ENCODE measurements at places on chromosomes 12 and 14. TPM values are rescaled to one million over a fixed set of nuclear protein-coding genes. Genes with fewer than 3 reads are reported as not detected.

Gene THTPA
- total RNA-seq: 16.9 TPM

Gene ZC3H14
- 66.2 TPM for total RNA-seq

Gene GLT1D1
- total RNA-seq: 0.09 TPM

Gene PDZRN4
- total RNA-seq: 1.4 TPM

Gene OR6C6
- not detected for total RNA-seq

Gene FERMT2
- 162 TPM for total RNA-seq

Gene SLC8A3
- 0.79 TPM for total RNA-seq

Gene VIPAS39
- total RNA-seq: 17.3 TPM

Gene ADCY6
- total RNA-seq: 57.1 TPM

Gene GCN1
- total RNA-seq: 52.5 TPM

Gene ANKLE2
- total RNA-seq: 70.5 TPM

Gene AQP6
- total RNA-seq: 0.56 TPM

Gene GPRC5A
- total RNA-seq: 164 TPM

DNA sequence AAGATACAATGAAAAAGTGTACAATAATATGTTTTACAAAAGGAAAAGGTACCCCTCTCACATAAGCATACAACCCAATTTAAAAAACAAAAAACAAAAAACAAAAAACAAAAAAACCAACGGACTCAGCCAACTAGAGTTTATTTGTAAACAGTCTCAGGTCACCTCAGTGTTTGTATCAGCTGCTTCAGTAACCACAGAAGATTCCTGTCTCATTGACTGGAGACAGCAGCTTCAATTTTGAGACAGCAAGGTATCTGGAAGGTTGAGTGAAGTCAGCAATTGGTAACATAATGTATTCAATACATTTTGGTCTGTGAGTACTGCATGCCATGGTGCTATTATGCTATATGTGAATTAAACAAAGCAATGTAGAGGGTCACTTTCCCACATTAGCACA lies 201.7 kb downstream of the AKAP6 start:
- no peak for DNase-seq

GRCh38 chr12:94603434-94604365 lies 46.7 kb downstream of the TMCC3 start:
- peak; percentile 38 for DNase-seq

GRCh38 chr12:27673101-27673718 lies 23.0 kb upstream of the REP15 start:
- no peak for DNase-seq

DNA sequence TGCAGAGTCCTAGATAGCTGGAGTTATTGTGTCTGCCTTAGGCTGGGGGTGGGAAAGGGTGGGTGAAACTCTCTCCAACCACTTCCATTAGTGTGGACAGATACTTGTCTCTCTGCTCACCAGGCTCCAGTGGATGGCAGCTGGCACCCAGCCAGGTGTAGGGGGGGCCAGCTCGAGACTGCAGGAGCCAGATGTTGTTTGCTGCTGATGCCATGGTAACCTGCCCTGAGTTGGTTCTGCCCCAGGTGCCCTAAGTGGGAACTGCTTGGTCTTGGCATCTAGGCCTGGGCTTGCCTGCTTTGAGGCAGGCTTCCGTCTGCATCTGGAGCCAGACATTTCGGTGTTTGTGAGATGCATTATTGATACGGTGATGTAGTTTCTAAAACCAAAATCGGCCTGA lies 82.2 kb downstream of the ADCK1 start:
- no peak for DNase-seq

DNA sequence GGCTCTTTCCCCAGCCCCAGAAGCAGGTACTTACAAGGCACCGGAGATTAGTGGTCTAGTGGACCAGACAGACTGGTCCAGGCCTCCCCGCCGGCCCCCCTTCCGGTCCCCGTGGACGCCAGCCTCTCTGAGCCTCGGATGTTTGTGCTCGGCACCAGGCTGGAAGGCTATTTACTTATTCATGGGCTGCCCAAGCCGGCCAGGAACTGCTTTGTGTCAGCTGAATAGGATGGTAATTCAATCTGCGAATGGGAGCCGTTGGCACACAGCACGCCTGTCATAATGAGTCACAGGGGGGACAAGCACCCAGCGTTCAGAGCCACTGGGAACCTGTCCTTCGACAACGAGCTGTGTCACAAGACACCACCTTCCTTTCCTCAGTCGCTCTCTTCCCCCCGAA lies 82.3 kb downstream of the RIMBP2 start:
- DNase-seq: no peak

GRCh38 chr14:69149461-69150244 lies 3.3 kb downstream of the DCAF5 start:
- DNase-seq: no peak

DNA sequence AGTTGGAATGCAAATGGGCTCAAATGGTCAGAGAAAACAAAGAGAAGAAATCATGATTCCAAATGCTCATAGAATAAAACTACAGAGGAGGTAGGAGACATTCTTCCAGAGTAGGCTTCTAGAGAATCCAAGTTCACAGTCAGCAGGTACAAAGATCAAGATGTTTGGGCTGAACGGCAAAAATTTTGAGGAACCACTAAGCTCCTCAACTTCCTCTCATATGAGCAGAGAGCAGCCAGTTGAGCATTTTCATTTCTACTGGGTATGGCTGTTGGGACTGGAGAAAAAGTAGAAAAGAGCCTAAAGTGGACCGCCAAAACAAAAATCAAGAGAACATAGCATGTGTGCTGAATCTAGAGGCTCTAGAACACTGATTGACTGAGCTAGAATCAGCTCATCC lies 73.8 kb upstream of the ARID2 start:
- DNase-seq: no peak

DNA sequence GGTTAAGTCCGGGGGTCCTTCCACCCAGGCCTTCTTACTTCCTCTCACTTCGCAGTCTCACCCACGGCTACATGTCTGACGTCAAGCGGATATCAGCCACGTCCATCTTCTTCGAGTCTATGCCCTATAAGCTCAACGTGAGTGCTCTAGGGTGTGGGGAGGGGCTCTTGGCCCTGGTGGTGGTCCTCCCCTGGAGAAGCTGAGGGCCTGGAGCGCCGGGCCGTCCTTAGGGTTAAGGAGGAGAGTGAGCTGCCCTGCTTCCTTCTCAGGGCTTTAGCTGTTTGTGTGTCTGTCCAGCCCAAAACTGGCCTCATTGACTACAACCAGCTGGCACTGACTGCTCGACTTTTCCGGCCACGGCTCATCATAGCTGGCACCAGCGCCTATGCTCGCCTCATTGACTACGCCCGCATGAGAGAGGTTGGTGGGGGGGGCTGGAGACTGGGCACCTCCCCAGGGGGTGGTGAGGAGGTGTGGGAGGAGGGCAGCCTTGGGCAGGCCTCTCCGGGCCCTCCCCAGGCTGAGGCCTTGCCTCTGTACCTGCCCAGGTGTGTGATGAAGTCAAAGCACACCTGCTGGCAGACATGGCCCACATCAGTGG lies 2.7 kb downstream of the SHMT2 start:
- DNase-seq: no peak

GRCh38 chr12:72275526-72275925 lies 3.4 kb downstream of the TRHDE start:
- no peak for DNase-seq

DNA sequence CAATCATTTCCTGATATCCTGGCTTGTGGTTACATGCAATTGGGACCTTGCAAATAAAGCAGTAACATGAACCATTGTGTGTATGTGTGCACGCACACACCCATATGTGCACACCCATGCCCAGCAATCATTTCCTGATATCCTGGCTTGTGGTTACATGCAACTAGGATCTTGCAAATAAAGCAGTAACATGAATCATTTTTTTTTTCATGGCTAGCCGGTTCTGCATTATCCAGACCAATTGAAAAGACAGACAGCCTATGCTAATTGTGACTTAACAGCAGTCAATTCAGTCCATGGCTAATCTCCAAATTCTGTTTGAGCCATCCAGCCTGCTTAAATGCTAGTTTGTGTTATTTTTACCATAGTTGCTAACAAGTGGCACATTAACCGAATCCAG lies 134.3 kb downstream of the TTC7B start:
- DNase-seq: no peak

DNA sequence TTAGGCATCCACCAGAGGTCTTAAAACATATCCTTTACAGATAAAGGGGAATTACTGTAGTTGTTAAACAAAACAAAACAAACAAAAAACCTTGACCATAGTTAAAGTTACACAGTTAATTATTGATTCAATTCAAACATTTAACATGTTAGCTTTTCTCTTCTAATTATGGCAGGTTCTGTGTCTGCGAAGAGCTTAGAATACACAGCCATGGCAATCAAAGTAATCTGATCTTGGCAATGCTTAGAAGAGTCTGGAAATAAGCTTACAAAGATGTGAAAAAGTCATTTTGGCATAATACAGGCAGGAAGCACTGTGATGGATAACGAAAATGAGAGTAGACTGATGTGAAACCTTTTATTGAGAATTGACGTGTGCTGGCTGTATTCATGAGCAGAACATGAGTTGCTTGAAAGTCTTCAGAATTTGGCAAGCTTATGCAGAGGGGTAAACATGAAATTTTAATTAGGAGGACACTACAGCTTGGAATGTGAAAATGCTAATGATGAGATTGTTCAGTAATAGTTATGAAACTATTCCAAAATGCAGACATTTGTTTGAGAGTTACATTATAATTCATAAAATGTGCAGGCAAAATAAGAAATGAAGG lies 629.6 kb downstream of the FSCB start:
- DNase-seq: no peak

DNA sequence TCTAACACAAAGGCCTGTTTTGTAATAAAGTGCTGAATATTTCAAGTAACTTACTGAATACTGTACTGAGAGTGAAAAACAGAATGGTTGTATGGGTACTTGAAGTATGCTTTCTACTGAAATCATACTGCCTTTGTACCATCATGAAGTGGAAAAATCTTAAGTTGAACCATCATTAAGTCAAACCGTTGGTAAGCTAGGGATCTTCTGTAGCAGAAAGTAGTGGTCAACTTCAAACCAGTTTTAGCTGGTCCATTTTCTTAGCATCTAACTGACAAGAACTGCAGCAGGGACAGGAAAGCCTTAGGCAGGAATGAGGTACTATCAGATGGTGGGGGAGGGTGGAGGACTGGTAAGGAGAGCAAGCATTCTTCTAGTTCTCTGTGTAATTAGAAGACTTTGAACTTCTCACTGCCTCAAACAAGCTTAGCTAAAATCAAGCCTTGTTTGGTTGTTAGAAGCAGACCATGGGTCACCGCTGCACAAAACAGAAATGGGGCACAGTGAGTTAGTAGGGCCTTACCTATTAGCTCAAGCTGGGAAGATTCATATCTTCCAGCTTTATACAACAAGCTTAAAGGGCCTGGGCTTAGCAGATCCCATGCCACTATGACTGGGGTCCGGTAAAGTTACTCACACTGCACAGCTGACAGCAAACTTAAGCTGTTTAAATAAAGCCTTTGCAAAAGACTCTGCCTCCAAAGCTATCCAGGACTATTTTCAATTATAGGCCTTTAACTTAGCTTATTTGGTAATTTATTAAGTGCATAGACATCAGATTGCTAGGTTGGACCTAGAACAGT lies 73.8 kb downstream of the ACADS start:
- no peak for DNase-seq

GRCh38 chr14:72315714-72316113 lies 383.5 kb downstream of the RGS6 start:
- no peak for DNase-seq

GRCh38 chr14:54698966-54699530 lies 132.1 kb downstream of the SAMD4A start:
- no peak for DNase-seq

DNA sequence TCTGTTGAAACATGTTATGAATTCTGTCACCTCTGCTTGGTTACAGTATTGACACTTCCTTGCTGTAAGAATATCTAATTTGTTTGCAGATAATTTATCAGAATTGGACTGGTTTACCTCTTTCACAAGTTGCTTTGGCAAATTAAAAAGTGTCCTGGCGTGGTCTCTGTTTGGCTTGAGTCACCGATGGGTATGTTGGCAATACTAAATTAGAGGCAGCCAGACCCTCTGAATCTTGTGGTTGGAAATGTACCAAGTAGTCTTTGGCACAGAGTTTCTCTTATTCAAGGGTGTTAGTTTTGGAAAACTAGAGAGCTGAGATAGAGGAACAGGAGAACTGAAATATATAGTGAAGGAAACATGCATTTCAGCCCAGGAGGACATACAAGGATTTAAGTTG lies 521.1 kb upstream of the MGAT4C start:
- DNase-seq: no peak

GRCh38 chr14:68792979-68793733 lies at the start of gene ZFP36L1:
TSS of gene ZFP36L1 (minus strand) at chr14:68793067. CDS start at chr14:68792938, 129 bp downstream.
- peak; percentile 89 for DNase-seq

GRCh38 chr12:42332301-42333285 lies 6.6 kb downstream of the PPHLN1 start:
- DNase-seq: no peak

DNA sequence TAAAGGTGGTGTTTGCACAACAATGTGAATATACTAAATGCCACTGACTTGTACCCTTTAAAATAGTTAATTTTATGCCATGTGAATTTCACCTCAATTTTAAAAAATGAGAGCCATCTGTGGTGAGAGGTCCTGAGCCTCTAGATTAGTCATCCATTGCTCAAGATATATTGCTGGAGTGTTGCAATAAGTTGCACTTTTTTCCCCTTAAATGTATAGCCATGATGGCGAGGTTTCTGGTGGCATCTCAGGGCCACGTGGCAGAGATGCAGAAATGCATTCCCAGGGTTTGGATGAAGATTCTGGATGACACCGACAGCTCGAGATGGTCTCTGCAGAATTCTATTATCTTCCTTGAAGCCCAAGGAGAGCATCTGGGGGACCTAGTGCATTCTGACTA lies 153.7 kb downstream of the AACS start:
- DNase-seq: no peak

GRCh38 chr12:123591702-123592481 lies 7.5 kb downstream of the TMED2 start:
- DNase-seq: no peak

GRCh38 chr14:67441256-67441655 lies 29.3 kb upstream of the PLEK2 start:
- DNase-seq: no peak

- no peak for DNase-seq
These were observed 185.3 kb upstream of the BCL2L14 start for GRCh38 chr12:11885261-11886038.

- DNase-seq: no peak
These were observed 103.6 kb downstream of the SSPN start for GRCh38 chr12:26298785-26299621.

GRCh38 chr12:87922736-87923135 lies 106.5 kb downstream of the C12orf50 start:
- no peak for DNase-seq

DNA sequence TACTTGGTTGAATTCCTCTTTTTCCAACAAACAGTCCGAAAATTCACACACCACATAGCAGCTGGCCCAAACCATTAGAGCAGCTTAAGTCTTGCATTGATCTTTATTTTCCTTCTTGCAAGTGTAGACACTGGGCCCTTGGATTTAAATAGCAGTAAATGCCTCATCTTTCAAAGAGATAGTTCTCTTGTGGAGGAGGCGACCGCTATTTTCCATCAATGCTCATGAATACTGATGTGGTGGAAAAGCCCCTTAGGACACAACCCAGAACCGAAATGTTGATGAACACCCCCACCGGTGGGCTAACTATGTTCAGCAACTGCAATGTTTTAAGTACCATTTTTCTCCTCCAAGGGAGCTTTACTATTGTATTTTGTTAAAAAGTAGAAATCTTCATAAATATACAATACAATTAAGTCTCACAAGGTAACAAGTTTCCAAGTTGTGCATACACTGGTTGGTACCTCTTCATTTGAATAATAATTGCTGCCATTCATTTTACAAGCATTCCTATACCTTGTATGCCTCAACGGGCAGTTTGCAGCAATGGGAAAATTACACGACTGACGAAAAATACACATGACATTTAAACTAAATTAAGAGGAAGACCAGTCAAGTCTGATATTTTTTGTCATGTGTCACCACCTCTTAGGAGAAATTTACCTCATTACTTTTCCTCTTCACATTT lies 18.0 kb downstream of the NIN start:
- DNase-seq: no peak

GRCh38 chr12:120984351-120984898 lies 6.1 kb downstream of the HNF1A start:
- no peak for DNase-seq

Data from omental fat pad (tissue), 4 donors.